CD4-positive, alpha-beta T cell treated with Interferon gamma for 1 hour (primary cell): ENCODE measurements at places on chromosomes 3 and 15.

DNA sequence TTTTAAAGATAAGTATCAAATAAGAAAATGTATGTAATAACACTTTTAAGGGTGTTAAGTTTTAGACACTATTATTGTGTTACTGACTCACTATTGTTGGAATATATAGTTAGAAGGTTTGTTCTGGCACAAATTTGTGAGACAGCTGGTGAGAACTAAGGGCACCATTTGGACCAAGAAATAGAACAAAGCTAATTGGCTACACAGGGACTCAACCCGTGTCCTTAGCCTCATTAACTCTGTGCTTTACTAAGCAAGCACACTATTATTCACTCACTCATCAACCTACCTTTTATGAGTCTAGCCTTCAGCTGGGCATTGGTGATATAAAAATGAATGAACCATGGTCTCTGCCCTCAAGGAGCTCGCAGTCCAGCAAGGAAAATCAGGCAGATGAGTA lies 4.1 kb upstream of the UNC13C start:
- no peak for DNase-seq

- DNase-seq, result no peak
These were observed 471.2 kb downstream of the NR2F2 start for GRCh38 chr15:96801576-96802150.

DNA sequence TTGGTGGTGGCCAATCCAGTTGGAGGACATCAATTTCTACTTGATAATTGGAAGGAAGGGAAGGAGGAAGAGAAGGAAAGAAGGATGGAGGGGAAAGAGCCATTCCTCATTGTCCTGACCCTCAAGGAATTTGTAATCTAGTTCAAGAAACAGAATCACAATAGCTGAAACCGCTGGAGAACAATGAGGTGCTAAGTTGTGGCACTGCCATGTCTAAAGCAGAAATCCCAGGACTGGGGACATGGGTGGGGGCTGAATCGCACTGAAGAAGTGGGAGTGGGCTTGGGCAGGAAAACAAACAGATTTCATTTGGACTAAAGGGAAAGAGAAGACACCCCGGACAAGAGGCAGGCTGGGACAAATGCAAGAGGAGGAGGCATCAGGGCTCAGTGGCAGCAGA lies 183.6 kb downstream of the UACA start:
- DNase-seq, result no peak

DNA sequence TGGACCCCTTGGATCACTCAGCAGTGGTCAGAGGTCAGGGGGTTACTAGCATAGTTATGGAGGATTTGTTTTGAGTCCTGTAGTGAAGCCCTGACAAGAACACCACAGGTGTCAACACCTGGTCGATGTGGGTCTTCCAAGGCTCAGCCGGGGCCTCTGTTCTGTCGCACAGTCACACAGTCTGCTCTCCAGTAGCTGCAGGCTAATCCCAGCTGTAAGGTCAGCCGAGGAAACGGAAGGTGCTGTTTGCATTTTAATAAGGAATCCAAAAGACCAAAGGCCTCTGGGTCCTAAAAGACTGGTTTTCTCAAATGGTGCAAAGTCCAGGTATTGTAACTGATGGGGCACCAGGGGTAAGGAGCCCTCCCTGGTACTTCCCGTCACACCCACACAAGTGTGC lies 71.7 kb downstream of the RPLP1 start:
- DNase-seq, result no peak

- no peak for DNase-seq
These were observed 3.3 kb downstream of the GABRG3 start for GRCh38 chr15:26974120-26974780.

- DNase-seq, result no peak
These were observed 26.1 kb downstream of the PTH1R start for GRCh38 chr3:46903341-46904302.
